Hepatocyte (in vitro differentiated cells): ENCODE measurements at places on chromosomes 6 and 20.

DNA sequence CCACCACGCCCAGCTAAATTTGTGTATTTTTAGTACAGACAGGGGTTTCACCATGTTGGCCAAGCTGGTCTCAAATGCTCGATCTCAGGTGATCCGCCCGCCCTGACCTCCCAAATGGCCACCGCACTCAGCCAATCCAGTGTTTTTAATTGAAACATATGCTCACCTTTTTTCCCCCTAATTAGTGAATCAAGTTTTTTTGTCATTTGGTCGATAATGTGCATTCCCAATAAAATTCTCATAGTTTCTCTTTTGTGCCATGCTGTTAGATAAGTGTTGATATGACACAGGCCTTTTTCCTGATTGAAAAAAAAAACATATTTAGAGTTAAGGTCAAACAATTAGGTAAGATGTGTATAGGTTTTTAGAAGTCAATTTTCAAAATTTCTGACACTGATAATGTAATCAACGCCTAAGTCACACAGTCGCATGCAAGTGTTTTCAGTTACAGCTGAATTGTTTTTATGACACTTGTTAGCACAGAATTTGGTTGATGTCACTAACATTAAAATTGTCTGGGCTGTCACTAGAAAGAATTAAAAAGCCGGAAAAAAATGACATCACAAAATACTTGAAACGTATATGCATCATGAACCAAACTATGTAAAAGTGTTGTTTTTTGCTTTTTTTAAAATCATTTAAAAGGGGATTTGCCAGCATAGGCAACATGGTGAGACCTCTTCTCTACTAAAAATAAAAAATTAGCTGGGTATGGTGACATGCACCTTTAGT, 21.9 kb downstream of the ZNF217 start:
- no peak for DNase-seq

DNA sequence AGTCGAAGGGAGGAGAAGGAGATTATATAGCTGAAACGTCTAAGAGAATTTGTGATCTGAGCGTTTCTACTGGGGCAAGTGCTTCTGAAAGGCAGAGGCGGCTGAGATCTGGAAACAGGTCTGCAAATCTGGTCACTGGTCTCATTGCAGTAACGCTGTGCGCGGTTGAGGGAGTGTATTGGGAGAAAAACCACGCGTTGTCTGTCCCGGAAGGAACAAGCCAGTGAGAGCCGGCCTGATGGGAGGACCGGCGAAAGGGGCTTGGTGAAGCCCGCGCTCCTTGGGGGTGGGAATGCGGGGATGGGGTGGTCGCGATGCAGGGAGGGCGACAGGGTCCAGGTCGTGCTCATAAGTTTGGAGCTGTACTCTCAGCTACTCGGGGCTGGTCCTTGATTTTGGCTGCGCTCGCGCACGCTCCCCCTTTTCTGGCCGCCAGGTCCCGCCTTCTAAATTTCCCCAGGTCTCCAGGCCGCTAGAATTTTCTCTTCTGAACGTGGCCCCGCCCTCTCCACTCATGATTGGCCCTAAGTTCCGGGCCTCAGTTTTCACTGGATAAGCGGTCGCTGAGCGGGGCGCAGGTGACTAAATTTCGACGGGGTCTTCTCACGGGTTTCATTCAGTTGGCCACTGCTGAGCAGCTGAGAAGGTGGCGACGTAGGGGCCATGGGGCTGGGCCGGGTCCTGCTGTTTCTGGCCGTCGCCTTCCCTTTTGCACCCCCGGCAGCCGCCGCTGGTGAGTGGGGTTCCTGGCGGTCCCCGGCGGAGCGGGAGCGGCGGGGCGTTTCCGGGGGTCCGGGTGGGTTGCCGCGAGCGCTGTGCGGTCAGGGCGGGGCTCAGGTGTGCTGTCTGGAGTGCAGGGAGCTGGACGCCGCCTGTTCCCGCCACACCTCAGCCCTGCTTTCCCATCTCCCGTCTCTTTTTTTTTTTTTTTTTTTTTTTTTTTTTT, at the start of gene MICB:
Gene MICB, plus strand, starts transcription at position 615 of the 946 bp plus-strand sequence. Its CDS starts 49 bp downstream, at position 664.
- DNase-seq: peak; percentile 73

DNA sequence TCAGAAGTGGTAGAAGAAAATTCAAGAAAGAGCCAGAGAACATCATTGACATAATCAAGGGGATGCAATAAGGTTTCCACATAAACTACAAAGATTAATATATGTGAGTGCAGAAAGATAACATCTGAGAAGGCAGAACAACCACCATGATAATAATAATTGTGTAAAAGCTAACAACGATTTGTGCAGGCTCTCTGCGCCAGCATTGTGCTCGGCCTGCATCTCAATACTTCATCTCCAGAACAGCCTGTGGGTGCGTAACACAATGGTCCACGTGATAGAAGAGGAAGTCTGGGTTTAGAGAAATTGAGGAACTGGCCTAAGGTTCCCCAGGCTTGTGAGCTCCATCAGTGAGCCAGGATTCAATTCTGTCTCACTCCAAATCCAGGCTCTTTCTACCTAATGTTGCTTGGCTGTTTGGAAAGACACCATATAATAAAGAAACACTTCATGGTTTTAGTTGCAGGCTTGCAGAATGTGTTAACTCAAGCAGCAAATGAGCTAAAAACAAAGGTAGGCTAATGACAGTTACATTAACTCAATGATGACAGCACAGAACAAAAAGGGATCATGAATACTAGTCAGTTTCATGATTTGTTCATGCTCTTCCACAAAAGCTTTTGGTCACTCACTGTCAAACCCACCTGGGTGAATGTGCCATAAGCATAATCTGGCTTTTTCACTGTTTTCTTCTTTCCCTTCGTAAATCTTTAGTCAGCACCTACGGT, 71.2 kb downstream of the LY86 start:
- no peak for DNase-seq

- no peak for DNase-seq
Measured at GRCh38 chr6:79878142-79878748, 69.1 kb downstream of the ELOVL4 start.

DNA sequence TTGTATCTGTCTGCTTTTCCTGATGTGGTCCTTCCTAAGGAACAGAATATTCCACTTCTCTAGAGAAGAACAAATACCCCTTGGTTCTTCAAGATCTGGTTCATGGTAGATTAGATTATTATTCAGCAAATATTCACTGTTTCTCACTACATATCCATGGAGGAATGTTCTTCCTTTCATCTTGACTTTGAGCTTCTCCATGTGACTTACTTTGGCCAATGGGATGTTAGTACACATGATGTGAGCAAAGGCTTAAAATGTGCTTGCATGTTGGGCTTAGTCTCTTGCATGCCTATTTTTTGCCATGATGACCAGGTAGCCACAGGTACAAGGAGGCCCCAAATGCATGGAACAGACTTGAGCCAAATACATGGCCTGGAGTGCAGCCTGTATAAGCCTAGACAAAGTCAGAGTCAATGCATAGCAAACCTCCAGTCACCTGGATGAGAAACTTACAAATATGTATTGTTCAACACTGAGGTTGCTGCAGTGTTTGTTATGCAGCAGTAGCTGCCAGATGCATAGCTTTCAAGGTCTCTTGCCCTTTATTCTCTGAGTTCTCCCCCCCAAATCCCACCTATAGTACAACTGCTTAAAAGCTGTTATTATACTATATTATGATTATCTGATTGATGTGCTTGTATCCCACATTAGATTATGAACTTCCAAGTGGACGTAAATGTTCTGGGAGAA, 50.0 kb upstream of the CHD6 start:
- DNase-seq: no peak

GRCh38 chr6:145235207-145235606, 500.1 kb downstream of the EPM2A start:
- no peak for DNase-seq

GRCh38 chr6:159104931-159105330, 60.1 kb upstream of the TAGAP start:
- DNase-seq: no peak

DNA sequence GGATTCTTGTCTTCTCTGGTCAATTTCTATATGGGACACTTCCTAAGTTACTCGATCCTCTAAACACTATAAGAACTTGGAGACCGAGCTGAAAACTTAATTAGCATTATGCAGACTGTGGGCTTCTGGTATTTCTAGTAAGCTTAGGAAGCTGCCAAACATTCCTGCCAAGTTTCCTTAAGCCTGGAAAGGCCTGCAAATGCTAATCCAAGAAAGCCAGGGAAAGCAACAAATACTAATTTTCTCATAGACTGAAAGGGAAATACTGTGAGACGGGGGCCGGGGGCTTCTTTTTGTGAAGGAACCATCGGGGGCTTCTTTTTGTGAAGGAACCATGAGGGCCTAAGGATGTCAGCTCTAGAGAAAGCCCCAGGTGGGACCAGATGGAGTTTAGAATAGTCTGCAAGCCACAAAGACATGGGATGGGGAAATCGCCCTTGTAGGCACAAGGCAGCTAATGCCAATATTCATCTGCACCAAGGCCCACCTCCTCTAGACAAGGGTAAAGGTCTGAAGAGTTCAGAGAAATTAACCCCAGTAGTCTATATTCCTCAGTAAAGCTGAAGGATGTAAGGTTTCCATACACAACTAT, 332.4 kb upstream of the PRDM1 start:
- DNase-seq: no peak

DNA sequence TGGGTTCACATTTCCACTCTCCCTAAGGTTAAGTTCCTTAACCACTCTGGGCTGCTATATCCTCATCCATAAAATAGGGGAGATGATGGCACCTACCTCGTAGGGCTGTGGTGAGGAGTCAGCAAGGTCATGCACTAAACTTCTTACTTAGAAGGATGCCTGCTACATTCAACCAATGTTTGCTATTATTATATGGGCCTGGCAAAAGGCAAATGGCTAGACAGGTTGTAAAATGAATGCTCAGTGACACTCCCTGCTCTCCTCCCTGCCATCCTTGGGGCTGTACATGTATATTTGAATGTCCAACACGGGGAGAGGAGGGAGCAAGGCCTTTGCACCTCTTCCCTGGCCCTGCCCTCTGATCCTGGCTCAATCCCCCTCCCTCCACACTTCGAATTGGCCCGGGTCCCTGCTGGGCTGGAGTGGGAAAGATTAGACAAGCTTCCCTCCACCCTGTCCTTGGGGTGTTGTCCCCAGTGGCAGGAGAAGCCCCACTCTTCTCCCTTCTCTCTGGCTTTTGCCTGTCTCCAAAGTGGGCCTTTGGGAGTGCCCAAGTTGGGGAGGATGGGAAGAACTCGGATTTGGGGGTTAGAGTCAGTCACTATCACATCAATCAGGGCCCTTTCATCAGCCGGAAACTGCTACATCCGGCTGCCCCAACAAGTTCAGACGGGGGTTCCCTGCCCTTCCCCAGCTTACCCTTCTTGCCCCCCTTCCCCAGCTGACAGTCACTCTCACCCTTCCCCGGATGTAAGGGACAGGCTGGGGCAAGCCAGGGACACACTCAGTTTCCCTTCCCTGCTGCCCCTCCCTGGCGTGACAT, 36.3 kb upstream of the VEGFA start:
- no peak for DNase-seq

DNA sequence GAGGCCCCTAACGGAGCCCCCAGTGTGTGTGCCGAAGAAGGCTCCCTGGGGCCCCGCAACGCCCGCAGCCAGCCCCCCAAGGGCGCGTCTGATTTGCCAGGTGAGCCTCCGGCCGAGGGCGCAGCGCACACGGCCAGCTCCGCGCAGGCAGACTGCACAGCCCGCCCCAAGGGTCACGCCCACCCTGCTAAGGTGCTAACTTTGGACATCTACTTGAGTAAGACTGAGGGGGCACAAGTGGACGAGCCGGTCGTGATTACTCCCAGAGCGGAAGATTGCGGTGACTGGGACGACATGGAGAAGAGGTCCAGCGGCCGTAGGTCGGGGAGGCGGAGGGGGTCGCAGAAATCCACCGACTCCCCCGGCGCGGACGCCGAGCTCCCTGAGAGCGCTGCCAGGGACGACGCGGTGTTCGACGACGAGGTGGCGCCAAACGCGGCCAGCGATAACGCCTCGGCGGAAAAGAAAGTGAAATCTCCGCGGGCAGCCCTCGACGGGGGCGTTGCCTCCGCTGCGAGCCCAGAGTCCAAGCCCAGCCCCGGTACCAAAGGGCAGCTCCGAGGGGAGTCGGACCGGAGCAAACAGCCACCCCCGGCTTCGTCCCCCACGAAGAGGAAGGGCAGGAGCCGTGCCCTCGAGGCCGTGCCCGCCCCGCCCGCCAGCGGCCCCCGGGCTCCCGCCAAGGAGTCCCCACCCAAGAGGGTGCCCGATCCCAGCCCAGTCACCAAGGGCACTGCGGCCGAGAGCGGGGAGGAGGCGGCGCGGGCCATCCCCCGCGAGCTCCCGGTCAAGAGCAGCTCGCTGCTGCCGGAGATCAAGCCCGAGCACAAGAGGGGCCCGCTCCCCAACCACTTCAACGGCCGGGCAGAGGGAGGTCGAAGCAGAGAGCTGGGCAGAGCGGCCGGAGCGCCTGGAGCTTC, 117.0 kb downstream of the RTN4IP1 start:
- DNase-seq: peak; percentile 82

- DNase-seq: no peak
Measured at GRCh38 chr6:85551264-85551663, 42.4 kb downstream of the SNX14 start.

GRCh38 chr6:98835149-98836024, 1.0 kb downstream of the POU3F2 start:
- DNase-seq: peak; percentile 27

DNA sequence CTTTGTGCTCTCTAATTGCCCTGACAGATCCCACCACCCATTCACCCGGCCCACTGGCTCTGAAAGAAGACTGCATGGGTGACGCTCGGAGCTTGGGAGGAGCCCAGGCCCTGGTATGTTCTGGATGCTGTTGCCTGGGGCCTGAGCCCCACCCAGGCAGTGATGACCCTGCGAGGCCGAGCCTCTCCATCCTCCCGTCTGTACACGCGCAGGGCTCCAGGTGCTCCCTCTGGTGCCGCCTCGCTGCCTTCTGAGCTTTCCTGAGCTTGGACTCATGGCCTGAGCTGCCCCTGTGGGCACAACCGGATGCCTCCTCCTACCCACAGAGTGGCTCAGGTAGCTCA, 61.2 kb downstream of the STK35 start:
- DNase-seq: no peak

- peak; percentile 62 for DNase-seq
Measured at GRCh38 chr6:108114841-108115597, 40.5 kb upstream of the OSTM1 start.

DNA sequence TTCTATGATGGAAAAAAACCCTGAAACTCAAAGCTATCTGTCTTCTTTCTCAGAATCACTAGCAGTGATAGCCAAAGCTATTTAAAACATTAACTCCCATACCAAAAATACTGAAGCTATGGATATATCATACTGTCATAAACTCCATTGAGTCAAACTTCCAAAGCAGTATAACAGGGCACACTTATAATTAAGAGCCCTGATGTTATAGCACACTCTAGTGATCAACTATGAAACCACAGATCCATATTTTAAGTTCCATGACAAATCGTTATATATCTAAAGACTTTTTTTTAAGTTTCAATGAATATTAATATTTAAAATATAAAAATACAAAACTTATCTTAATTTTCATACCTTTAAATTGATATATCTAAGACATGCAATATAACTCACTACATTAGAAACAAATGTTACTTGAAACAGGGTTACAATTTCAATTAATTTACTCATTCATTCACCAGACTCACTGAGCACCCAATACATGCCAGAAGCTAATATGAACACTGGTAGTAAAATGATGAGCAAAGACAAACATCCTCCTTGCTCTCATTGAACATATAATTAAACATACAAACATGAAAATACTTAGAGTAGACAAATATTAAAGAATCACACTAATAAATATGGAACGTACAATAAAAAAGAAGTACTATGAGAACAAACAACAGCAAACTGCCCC, 69.3 kb downstream of the IBTK start:
- DNase-seq: no peak
